ENCODE measurements at places on chromosomes 16 and 17.

DNA sequence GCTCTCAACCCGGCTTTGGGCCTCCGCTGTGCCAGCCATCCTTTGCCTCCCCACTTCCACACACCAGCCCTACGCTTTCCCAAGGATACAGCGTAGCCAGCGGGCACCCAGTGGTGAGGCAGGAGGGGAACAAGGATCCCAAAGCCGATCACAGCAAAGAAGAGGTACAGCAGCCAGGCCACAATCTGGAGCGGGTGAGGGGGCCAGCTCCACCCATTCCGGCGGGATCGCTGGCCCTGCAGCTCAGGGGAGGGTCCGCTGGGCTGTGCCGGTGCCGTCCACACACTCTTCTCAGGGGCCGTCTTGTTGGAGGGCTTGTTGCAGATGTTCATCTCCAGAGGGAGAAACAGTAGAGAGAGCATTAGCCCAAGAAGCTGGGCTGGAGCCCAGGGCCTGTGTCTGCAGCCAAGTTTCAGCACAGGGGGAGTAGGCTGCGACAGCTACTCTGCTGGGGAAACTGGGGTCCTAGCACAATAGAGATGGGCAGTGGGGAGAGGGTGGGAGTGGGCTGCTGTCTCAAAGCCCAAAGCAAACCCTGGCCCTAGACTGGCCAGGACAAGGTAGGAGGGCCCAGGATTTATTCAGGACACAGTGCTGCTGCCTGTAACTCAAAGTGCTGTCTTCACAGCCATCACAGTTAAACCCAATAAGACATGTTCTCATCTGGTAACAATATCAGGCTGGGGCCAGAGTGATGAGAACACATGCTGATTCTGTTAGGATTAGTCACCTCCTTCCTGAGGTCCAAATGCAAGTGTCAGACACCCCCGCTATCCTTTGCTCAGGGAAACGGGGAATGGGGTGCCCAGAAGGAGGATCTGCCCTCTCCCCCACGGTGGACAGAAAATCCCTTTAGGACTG is 9.9 kb downstream of the ZDHHC1 start:
- no peak for DNase-seq
- no peak overlapping the region for H3K4me3 ChIP-seq
- H3K27me3 ChIP-seq: peaks cover 16% of the 10 kb centered on the region
- H3K27ac ChIP-seq: no peak overlapping the region
- H3K36me3 ChIP-seq: no peaks in the 10 kb centered on the region
- no peaks in the 10 kb centered on the region for H3K4me1 ChIP-seq

DNA sequence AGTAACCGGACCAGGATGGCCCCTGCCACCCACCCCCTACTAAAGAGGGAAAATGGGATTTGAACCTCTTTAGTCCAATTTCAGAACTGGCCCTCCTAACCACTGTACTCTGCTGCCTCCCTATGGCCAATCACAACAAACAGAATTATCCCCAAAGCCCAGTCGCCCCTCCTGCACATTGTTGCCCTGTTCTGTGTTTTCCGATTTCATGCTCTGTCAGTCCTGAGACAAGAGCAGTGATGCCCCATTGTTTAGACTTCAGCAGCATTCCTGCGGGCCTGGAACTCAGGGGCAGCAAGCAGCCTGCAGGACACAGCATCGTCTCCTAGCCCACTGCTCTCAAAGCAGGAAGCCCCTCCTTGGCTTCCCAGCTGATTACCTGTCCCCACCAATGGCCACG is 20.5 kb upstream of the KLHL11 start:
- no peaks in the 10 kb centered on the region for H3K4me1 ChIP-seq
- no peaks in the 10 kb centered on the region for H3K27me3 ChIP-seq
- H3K36me3 ChIP-seq: peaks cover 7% of the 10 kb centered on the region
- no peak overlapping the region for H3K27ac ChIP-seq
- DNase-seq: no peak

- H3K36me3 ChIP-seq: no peaks in the 10 kb centered on the region
- H3K27ac ChIP-seq: no peak overlapping the region
- H3K4me1 ChIP-seq: peaks cover 24% of the 10 kb centered on the region
- peak overlapping the region; percentile 87 for H3K4me3 ChIP-seq
These were observed 27.8 kb upstream of the ITGA3 start for GRCh38 chr17:50027881-50028735.

DNA sequence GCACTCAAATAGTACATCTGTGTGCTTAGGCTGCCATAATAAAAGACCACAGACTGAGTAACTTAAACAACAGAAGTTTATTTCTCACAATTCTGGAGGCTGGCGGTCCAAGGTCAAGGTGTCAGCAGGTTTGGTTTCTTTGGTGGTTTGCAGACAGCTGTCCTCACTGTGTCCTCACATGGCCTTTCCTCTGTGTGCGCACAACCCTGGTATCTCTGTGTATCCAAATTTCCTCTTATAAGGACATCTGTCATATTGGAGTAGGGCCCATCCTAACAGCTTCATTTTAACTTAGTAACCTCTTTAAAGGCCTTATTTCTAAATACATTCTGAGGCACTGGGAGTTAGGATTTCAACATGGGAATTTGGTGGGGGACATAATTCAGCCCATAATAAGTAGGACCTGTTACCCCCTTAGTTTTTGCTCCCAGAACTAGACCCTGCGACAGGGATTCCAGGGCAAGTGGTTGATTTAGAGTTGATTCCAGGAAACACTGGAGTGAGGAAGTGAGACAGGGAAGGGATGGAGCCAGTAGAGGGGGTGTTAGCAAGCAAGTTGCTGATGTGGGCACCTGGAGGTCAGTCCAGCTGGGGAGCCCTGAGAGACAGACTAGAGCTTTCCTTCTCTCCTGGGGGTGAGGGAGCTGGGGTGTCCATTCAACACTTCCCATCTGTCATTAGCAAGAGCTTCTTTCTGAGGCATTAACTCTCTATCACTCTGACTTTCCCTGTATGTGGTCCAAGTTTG is 10.9 kb upstream of the ALKBH5 start:
- H3K4me3 ChIP-seq: no peak overlapping the region
- no peaks in the 10 kb centered on the region for H3K4me1 ChIP-seq
- no peak overlapping the region for H3K27ac ChIP-seq

- no peaks in the 10 kb centered on the region for H3K4me1 ChIP-seq
- H3K27me3 ChIP-seq: peaks cover 31% of the 10 kb centered on the region
- no peak for DNase-seq
These were observed 125.3 kb downstream of the RBFOX3 start for GRCh38 chr17:79485419-79485985.
